Cortex of kidney (tissue), 1 donor: ENCODE measurements at places on chromosomes 5 and 9.

GRCh38 chr9:136197084-136197875 lies 7.6 kb downstream of the LHX3 start:
- DNase-seq = no peak

- DNase-seq = no peak
Observed at GRCh38 chr5:107461770-107462169, 209.0 kb downstream of the EFNA5 start.

DNA sequence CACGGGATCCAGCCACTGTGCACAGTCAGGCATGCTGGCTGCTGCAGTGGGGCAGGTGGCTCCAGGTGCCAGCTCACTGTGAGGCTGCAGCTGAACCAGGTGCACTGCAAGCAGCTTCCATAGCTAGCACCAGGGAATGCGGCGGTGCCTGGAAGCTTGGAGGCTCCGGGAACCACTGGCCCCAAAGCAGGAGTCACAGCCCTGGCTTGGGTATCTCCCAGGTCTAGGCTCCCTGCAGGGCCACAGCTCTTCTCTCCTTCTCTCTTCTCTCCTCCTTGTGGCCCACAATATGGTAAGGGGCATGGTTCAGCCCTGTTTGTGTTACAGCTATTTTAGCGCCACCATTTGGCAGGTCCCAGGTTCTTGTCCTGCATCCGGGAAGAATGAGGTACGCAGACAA lies 6.7 kb upstream of the MTMR12 start:
- DNase-seq = no peak

DNA sequence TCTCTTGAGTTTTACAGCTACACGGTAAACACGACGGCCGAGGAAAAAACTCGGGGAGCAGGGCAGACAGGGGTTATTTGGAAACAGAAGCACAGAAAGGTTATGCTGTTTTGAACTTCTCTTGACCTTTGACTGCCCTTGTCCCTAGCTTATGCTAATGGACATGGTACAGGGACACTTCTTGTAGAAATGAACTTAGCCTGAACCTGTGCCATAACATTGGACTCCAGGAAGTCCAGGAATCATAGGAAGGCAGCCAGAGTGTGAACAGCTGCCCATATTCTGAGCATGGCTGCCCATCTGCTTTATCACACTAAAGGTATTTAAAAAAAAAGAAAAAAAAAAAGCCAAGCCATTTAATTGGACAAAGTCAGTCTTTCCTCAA lies 46.1 kb downstream of the NR6A1 start:
- DNase-seq = no peak

- DNase-seq = no peak
Observed at GRCh38 chr5:91219803-91220371, 163.2 kb downstream of the ARRDC3 start.

GRCh38 chr5:89337-90286 lies 2.4 kb upstream of the PLEKHG4B start:
- no peak for DNase-seq

GRCh38 chr5:55520117-55520839 lies 14.5 kb downstream of the PLPP1 start:
- no peak for DNase-seq

- DNase-seq = no peak
Observed at GRCh38 chr9:18834740-18835361, 198.2 kb downstream of the SAXO1 start.

DNA sequence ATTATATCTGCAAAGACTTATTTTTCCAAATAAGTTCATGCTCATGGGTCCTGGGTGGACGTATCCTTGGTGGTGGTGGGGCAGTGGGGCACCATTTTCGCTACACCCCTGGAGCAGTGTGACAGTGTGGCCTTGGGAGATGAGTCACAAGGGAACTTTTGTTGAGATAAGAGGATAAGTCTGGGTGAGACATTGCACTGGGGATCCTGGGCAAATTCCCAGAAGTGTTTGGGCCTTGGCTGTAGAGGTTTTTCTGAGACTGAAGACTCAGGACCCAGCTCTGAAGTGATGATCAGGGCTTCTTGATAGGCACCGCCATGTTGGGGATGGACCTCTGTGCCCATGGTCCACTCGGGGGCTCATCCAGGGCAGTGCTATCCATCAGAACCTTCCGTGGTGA lies 149.4 kb downstream of the MACROH2A1 start:
- DNase-seq = no peak

- DNase-seq = no peak
Observed at GRCh38 chr9:102985162-102985895, 9.8 kb upstream of the CYLC2 start.

GRCh38 chr5:9046756-9047481 lies 499.0 kb downstream of the SEMA5A start:
- no peak for DNase-seq

DNA sequence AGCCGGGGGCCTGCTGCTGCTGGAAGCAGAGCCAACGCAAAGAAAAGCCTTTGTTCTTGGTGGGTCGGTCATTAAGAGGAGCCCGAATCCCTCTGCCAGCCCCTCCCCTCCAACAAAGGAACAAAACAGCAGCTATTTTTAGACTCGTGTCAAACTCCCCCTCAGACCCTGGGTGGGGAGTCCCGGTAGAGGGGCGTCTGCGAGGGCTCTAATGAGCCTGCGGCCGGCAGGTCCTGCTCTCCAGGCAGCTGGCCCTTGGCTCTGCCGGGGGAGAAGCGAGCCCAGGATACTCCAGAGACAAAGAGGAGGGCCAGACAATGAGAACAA lies 114.0 kb downstream of the LHX2 start:
- DNase-seq = no peak

DNA sequence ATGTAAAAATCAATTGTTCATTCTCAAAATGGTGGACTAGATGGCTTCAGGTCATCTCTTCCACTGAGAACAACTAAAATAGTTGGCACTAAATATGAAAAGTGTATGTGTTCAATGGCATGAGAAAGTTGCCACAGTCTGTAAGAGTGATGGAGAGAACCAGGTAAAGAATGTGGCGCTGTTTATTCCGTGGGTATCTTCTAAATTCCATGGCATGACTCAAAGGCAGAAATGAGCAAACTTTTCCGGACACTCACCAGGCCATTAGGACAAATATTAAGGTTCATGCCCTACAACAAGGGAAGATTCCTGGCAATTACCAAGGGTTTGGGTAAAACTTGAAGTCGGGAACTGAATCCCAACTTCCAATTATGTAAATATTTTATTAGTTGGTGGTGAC lies 825.4 kb upstream of the CDH6 start:
- no peak for DNase-seq

- no peak for DNase-seq
Observed at GRCh38 chr5:138018849-138019248, 14.0 kb downstream of the FAM13B start.

DNA sequence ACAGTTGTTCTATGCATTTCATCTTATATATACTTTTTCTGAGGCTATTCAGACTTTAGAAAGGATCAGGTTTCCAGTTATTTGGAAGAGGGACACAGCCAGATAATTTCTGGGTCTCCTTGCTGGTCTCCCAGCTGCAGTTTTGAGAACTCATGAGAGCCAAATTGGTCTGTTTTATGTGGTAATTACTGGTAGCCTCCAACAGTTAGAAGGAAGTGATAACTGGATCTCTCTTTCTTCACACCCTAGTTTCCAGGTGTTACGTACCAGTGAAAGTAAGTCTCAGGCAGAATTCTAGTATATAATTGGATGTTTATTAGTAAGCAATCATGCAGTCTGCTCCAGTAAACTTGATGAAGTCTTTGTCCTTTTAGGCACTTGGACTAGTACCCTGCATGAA lies 63.2 kb upstream of the RPS23 start:
- no peak for DNase-seq

GRCh38 chr9:10235376-10235775 lies 377.4 kb downstream of the PTPRD start:
- no peak for DNase-seq

DNA sequence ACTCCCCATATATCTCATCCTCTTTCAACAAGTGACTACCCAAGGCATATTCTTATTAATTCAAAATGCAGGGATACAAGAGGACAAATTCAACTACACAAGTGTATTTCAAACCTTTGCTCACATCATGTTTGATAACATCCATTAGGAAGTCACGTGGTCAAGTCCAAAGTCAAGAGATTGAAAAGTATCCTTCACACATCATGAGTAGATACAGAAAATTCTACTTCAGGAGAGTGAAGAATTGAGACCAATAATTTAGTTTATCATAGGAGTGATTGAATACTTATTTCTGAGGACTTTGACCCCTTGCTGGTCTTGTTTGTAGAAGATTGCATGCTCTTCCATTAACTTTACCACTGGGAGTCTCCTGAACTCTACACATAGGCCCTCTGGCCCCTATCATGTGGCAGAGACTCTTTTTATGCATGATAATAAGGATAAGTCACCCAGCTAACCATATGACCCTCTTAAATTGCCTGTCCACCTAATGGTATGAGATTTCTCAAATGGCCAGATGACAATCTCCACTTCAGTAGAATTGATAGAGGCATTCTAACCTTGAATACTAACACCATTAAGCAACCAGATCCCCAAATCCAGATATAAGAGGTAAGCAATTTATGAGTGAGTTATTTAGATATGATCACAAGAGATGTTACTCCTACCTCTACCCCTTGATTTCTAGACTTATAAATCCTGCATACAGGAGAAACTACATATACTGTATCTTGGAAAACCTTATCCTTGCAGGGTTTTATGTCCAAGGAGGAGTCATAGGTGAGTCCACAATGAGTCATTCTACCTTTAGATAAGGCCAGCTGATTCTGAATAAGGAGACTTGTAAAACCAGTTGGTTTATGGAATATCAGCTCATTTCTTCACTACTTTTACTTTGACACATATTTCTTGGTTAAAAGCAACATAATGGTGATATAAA lies 26.6 kb upstream of the SLC46A2 start:
- no peak for DNase-seq

DNA sequence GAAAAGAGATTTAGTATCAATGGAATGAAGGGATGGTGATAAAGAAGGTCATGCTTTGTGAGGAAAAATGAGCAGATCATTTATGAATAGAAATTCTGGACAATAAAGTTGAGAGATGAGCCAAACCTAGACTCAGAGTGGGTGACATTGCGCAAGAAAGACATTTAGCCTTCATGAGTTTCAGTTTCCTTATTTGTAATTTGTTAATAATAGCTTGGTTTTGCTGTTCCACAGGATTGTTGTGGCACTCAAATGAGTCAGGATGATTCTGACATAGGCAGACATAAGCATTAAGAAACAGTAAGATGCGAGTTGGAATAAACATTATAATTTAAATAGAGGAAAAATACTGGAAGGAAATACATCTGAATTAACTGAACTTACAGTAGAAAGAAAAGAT lies 34.8 kb downstream of the ITGA2 start:
- no peak for DNase-seq

DNA sequence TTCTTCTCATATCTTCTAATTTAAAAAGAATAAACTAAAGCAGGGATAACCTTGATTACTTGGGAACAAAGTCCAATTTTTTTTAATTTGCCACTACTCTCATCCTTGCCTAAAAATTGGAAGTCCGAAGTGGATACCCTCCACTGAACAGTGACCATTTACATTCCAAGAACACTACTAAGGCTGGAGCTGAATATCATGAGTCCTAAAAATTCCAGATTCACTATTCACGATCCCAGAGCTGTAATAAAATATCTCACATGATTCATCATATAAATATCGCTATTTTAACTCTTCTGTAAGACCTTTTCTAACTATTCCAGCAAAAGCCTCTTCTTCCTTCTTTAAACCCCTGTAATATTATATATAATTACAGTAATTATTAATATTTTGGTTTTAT lies 57.4 kb downstream of the ATPSCKMT start:
- no peak for DNase-seq

GRCh38 chr5:17289681-17290539 lies 72.5 kb downstream of the BASP1 start:
- DNase-seq = no peak

- DNase-seq = no peak
Observed at GRCh38 chr9:114037249-114037648, 40.9 kb downstream of the AMBP start.

DNA sequence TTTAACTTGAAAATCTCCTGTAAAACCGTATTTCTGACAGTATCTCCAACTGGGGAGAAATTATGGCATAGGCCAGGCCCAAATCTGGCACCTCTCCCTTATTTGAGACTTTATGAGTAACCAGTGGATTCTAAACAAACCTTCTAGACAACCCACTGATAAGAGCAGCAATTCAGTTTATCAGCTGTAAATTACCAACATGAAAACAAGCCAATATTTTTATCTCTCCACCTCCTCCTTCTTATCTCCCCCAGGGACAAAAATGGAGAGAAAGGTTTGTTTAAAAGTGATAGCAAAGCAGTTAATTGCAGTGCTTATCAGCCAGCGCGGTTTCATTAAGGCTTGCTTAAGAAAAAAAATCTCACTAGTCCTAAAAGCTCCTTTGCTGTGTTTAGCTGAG lies 53.8 kb downstream of the KCNV2 start:
- DNase-seq = no peak

DNA sequence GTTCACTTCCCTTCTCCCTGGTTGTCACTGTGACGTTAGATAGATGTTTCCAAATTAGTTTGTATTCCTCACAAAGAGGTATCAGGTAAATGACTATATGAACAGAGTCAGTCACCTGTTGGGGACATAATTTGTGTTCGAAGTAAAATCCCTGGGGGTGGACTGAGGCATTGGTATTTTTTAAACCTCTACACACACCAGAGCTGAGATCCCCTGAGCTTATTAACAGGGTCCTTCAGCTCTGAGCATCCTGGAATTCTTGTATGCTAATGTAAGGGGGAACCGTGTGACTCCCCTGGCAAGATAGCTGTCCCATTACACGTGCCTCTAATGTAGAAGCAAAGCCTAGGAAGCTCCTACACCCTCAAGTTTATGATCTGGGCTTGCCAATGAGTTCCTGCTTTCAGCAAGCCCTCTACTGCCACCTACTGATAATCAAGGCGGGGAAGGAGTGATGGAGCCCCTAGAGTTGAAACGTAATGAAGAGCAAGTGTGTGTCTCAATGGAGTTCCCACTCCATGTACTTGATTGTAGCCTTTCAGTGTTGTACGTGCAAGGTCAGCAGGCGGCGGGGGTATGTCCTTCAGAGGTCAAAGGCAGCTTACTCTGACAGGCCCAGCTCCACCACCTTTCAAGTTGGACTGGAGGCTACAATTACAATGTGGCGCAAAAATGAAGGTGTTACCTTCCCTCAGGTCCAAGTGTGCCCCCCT lies 14.4 kb downstream of the PRKACG start:
- DNase-seq = no peak

- no peak for DNase-seq
Observed at GRCh38 chr5:127343313-127343712, 52.7 kb downstream of the MEGF10 start.

DNA sequence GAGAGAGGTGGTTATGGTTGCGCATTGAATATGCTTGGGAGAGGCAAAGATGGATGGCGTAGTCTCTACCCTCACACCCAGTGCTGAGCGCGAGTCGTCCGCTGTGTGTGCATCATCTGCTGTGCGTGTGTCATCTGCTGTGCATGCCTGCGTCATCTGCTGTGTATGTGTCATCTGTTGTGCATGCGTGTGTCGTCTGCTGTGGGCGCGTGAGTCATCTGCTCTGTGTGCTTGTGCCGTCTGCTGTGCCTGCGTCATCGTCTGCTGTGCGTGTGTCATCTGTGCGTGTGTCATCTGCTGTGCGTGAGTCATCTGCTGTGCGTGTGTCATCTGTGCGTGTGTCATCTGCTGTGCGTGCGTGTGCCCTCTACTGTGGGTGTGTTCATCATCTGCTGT lies 68.0 kb upstream of the IRX4 start:
- DNase-seq = no peak

- no peak for DNase-seq
Observed at GRCh38 chr9:87991151-87991870, 17.0 kb upstream of the CDK20 start.

GRCh38 chr9:551986-552929 lies 289.2 kb upstream of the DMRT1 start:
- DNase-seq = no peak

GRCh38 chr5:136075466-136075891 lies 46.7 kb downstream of the TGFBI start:
- no peak for DNase-seq
